ENCODE measurements at places on chromosomes 12 and 14.

- DNase-seq, result no peak
Observed at GRCh38 chr12:63400718-63401117, 249.7 kb upstream of the AVPR1A start.

DNA sequence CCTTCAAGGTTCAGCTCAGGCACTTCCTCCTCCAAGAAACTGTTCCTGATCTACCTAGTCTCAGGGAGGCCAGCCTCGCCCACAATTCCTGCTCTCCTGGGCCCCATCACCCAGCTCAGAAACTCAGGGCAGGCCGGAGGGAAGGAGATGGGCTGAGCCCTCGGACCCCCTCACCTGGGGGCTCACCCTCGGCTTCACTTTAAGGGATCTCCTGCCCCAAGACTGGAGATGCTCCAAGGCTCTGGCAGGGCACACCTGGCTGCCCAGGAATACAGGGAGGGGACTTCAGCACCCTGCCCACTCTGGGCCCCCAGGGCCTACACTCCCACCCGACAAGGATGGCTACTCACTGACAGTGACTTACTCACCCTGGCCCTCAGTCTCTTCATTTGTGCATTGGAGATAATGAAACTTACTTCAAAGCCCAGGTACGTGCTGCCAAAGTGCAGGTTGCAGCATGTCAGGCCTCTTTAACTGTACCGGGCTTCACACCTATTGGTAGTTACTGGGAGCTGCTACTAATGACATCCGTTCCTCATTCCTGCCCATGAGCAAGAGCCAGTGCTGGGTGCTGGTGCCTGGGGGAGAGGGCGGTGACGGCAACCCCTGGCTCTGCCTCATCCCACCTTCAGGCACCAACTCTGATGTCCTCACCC, 21.0 kb upstream of the PPP1R13B start:
- no peak for DNase-seq

DNA sequence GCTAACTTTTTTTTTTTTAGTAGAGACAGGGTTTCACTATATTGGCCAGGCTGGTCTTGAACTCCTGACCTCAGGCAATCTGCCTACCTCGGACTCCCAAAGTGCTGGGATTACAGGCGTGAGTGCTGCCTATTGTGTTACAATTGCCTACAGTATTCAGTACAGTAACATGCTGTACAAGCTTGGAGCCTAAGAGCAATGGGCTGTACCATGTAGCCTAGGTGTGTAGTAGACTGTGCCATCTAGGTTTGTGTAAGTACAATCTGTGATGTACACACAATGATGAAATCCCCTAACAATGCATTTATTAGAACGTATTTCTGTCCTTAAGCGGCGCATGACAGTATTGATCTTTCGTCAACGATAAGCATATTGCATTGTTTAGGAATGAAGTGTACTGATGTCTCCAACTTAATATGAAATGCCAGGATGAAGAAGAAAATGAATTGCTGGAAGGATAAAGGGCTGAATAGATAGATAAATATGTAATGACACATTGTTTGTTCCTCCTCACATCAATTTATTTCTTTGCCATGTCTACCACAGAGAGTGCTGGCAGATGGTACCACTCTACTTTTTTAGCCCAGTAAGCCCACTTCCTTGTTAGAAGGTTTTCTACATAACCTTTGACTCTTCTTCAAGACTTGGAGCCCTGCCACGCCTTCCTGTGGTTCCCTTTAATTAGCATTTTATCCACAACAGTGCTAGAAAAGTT, 467.5 kb downstream of the VRK1 start:
- DNase-seq, result no peak

DNA sequence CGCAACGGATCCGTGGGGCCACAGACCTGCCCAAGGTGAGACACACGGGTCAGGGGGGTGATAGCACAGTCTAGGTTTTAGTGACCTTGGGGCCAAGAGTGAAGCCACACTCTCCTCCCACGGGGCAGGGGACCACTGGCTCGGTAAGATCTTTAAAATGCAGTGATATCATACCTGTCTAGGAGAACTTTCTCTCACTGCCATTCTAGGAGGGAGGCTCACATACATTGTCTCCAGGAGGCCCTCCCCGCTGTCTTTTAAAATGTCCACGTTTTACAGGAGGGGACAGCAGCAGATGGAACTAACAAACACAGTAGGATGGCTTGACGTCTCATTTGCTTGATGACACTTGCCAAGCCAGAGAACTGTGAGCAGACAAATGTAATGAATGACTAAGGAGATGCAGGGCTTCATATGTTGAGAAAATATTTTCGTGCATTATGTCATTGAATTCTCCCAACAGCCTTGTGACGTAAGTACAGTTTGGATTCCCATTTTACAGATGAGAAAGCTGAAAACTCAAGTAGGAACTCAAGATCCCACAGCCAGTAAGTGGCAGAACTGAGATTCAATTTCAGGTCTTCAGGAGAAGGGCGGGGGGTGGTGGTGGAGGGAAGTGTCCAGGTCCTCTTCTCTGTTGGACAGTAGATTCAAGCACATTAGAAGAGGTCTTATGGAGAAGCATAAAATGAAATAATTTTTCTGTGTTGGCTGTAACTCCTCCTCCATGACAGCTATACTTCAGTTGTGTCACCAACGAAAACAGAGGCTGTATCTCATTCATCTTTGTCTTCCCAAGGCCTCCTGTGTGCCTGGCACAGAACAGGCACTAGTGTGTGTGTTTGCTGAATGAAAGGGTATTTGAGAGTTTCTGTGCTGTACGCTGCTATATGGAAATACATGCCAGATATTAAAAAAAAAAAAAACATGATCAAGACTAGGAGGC, 2.1 kb downstream of the VASH1 start:
- DNase-seq, result no peak

- no peak for DNase-seq
Observed at GRCh38 chr12:54328595-54329337, 3.8 kb downstream of the COPZ1 start.

DNA sequence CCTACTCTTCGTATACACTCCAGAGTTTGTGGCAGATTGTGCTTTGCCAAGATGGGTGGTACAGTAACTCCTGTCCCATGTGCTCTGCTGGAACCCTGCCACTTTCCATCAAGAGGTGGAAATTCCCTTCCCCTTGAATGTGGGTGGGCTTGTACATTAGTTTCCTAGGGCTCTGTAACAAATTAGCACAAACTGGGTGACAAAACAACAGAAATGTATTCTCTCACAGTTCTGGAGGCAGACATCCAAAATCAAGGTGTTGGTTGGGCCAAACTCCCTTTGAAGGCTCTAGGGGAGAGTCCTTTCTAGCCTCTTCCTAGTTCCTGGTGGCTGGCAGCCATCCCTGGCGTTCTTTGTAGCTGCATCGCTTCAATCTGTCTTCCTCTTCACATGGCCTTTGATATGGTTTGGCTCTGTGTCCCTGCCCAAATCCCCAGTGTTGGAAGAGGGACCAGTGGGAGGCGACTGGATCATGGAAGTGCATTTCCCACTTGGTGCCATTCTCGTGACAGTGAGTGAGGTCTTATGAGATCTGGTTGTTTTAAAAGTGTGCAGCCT, 117.5 kb downstream of the VRK1 start:
- DNase-seq, result no peak

DNA sequence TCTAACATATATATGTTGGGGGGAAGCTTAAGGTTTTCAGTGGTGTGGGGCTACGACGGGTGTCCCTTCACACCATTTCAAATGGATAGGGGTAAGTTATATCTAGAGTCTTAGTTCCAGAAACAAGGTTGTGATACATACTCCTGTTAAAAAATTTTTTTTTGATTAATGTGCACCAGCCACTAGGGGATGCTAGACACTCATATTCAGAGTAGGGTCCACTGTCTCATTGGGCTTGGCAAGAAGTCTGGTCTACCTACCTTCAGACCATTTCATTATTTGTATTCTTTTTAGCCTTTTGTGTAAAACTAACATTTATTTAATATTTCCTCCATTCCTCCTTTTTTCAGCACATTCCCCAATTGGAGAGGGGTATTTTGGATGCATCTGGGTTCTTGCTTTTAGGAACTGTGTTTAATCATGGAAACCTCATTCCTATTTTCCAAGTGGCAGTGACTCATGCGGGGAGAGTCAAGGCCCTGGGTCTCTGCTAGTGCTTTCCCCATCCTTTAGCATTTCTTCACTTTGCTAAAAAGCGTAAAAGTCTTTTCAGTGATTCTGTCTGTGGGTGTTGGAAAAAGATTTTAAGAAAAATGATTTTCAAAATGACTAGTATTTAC, 33.4 kb downstream of the ANO4 start:
- DNase-seq, result no peak

GRCh38 chr12:130280231-130280630, 57.5 kb upstream of the PIWIL1 start:
- DNase-seq, result no peak

- DNase-seq, result no peak
Observed at GRCh38 chr14:28785096-28785952, 18.7 kb downstream of the FOXG1 start.

- DNase-seq, result no peak
Observed at GRCh38 chr14:88384718-88385117, 739 bp upstream of the SPATA7 start.

- no peak for DNase-seq
Observed at GRCh38 chr12:18468246-18469075, 207.1 kb downstream of the PIK3C2G start.

GRCh38 chr12:92740411-92740810, 37.6 kb downstream of the PLEKHG7 start:
- DNase-seq, result no peak

DNA sequence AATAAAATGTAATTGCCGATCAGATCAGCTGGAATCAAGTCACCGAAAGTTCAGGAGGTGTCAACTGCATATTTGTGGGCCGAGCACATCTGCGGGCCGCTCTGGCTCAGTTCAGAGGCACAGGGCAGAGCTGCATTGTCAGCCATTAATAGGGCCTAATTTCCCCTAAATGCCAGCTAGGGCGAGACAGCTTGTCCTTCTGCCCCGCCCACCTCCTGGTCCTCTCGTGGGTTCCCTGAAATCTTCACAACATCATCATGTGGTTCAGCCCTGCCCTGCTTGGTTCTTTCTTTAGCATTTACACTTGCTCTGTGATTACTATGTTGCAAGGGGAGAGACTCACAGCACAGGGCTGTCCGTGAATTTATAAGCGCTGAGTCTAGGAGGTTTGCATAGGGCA, 148.9 kb downstream of the CHST11 start:
- no peak for DNase-seq

DNA sequence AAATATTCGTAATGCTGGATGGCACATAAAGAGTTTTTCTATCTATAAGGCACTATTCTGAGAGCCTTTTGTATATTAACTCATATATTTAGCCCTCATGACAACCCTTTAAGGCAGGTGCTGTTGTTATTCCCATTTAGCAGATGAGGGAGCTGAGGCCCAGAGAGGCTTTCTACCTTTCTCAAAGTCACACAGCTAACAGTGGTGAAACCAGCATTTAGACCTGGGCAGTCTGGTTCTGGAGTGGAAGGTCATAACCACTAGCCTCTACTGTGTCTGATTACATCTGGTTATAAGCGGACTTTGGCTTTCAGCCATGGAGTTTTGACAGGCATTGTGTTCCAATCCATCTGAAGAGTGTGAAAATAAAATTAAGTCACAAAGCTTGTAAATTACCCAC, 41.2 kb upstream of the HDAC7 start:
- no peak for DNase-seq

DNA sequence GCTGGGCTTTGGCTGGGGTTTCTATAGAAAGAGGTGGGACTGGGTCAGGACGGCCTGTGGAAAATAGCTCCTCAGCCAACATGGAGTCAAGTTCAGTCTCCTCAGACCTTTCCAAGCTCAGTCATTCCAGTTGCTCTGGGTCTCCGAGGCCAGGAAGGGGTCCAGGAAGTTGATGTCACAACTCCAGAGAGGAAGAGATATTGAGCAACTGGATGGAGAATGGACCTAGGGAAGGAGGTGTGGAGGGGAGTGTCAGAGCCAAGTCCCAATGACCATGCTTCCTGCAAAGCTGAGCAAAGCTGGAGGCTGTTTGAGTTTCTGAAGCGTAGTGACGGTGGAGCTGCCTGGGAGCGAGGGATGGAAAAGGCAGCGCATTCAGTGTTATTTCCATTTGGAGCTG, 86.1 kb downstream of the SLC24A4 start:
- DNase-seq, result no peak

DNA sequence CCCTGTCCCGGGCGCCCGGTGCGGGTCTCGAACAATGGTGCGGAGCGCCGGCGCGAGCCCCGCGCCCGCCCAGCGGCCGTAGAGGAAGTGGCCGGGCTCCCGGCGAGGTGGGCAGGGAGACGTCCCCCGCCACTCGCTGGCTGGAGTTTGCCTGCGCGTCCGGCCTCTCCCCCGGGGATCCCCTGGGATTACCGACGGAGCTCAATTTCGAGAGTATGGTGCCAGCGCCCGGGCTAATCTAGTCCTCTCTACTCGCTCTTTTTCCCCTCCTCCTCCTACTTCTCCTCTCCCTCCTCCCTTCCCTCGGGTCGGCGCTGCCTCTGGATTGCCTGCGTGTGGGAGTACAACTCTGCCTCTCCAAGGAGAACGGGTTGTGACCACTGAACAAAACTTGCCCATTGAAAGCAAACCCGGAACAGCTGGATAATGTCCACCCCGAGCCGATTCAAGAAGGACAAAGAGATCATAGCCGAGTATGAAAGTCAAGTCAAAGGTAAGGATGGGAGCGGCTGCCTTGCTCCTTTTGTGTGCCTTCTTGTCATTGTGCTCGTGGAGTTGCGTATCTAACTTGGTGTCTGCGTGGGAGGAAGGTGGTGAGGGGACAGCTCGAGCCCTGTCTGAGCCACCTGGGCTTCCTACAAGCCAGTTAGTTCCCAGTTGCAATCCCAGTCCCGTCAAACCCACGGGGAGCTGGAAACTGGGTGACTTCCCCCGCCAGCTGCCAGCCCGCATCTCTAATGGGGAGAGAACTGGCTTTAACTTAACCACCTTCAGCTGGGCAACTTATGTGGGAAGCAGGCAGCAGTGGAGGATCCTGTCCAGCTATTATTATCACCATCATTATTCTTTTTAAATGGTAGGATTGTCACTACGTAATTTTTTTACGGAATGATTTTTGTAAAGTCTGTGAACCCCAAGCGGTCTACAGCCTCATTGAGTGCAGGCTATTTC, at the start of gene SRGAP1:
Gene SRGAP1, plus strand, starts transcription at position 310 of the 951 bp plus-strand sequence. Its CDS starts 117 bp downstream, at position 427.
- no peak for DNase-seq

- no peak for DNase-seq
Observed at GRCh38 chr12:25682421-25682820, 129.3 kb upstream of the LMNTD1 start.

DNA sequence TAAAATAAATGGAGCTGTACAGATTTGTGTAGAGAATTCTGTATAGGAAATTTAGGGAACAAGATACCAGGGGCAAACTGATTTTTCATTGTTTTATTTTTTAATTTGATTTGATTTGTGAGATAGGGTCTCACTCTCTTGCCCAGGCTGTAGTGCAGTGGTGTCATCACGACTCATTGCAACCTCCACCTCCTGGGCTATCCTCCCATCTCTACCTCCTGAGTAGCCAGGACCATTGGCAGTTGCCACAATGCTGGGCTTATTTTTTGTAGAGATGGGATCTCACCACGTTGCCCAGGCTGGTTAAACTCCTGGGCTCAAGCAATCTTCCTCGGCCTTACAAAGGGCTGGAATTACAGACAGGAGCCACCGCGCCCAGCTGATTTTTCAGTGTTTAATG, 18.0 kb upstream of the TBK1 start:
- no peak for DNase-seq

DNA sequence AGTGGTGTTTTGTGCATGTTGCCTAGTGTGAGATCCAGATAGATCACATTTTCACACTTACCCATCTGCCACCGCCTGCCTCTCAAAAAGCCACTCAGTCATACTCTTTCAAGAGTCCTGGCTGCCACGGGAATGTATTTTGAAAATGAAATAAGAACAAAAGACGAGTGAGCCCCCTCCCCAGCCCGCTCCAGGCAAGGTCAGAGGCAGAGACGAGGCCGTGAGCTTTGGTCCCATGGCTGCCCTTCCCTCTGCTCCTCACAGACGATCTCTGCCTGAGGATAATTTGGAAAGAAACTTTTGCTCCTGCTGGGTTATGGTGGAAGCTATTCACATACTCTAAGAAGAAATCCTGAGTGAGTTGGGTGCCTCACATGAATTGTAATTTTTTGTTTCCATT, 924.3 kb downstream of the BCL11B start:
- no peak for DNase-seq

Data from stimulated activated CD4-positive, alpha-beta T cell treated with anti-CD3 and anti-CD28 coated beads, Interleukin-1b, Interleukin-23, amount 100 ng/mL, for 24 hours (primary cell).